ENCODE measurements at places on chromosomes 3 and 15.

DNA sequence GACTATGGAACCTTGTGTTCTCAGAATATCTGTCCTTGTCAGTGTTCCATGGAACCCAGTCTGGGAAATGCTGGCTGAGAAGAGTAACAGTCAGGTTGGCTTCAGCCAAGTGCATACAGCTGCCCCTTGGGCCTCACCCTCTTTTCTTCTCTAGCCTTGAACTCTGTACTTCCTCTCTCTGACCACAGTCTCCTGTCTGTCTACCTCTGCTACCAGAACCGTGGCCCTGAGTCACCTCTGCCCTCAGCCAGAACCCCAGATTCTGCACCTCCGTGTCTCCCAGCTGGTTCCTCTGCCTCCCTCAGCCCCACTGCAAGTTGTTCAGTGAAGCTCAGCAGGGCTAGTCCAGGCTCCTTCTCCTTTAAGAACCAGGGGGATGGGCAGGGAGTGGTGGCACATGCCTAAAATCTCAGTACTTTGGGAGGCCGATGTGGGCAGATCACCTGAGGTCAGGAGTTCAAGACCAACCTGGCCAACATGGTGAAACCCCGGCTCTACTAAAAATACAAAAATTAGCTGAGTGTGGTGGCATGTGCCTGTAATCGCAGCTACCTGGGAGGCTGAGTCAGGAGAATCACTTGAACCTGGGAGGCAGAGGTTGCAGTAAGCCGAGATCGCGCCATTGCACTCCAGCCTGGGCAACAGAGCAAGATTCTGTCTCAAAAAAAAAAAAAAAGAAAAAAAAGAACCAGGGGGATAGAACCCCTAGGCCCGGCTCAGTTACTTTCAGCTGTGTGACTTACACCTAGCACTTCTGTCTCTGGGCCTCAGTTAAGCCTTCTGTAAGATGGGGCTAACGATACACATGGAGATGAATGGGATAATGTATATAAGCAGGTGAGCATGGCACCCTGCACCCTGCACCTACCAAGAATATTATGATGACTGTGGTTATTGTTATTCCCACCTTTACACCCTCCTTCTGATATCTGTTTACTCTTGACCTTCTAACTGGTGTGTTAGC is 24.3 kb upstream of the TATDN2 start:
- no peak for DNase-seq

DNA sequence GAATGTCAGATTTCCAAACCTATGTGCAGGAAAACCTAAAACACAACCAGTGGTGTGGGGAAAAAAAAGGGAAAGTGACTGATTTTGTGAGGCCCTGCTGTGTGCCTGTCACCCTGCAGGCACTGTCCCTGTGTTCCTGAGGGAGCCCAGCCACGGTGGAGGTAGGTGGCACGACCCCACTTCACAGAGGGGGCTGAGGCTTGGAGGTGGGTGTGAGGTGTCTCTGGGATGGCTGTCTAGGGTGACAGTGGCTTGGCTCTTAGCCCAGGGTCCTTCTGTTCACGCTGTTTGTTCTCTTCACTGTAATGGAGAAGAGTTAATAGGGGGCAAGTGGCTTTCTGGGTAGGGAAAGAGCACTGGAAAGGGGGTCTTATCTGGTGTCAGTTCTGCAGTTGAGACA is 22.6 kb downstream of the RASGRF1 start:
- DNase-seq: no peak

DNA sequence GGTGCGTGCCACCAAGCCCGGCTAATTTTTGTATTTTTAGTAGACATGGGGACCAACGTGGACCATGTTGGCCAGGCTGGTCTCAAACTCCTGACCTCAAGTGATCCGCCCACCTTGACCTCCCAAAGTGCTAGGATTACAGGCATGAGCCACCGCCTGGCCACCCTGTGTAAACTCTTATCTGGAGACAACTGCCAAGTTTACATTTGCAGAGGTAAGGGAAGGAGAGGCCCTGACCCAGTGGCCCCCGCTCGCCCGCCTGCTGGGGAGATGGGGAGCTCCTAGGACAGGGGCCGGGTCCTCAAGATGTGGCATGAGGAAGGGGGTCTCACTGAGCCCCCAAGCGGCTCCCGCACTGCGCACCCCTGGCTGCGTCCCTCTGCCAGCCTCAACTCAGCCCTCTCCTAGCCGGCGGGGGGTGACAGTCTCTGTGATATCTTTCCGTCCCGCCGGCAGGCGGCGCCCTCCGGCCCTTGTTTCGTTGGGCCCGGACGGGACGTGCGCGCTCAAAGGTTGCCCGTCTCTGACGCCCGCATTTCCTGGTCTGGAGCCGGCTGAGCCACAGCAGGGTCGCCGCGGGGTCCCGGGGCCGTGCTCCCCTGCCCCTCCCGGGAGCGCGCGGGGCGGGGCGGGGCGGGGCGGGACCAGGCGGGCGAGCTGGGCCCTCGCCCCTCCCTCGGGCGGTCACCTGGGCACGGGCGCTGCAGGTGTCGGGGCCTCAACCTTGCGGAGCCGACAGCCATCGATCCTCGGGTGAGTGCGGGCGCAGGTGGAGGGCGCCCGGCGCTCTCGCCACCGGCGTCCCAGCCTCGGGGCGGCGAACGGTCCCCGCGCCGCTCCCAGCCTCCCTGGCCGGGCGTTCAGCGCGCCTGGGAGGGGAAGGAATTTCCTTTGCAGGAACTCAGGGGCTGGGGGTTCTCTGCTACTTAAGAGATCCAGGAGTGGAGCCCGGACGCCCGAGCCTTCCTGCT is at the start of gene GPR160:
TSS of gene GPR160 (plus strand) at position 533 of the 971 bp plus-strand sequence. CDS start 45,978 bp downstream, outside the sequence.
- DNase-seq: peak; percentile 88

GRCh38 chr15:37106490-37107001 is 6.2 kb upstream of the MEIS2 start:
- peak; percentile 71 for DNase-seq

DNA sequence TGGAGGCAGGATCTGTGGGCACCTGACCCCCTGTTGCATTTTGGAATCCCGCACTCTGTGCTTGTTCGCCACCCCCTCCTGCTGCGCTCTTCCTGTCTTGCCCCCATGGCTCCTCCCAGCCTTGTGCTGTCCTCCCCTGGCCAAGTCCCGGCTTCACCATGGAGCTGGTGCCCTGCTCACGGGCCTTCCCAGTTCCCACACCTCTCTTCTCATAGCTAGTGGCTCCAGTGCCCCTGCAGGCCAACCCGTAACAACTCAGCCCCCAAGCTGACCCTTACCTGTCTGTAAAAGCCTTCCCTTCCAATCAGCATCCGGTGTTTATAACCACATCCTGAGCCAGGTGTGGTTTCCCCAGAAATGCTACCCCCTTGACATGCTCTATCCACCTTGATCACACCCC is 407.7 kb upstream of the C2CD4B start:
- no peak for DNase-seq

- DNase-seq: no peak
Measured at GRCh38 chr15:96311256-96311955, 19.1 kb upstream of the NR2F2 start.

DNA sequence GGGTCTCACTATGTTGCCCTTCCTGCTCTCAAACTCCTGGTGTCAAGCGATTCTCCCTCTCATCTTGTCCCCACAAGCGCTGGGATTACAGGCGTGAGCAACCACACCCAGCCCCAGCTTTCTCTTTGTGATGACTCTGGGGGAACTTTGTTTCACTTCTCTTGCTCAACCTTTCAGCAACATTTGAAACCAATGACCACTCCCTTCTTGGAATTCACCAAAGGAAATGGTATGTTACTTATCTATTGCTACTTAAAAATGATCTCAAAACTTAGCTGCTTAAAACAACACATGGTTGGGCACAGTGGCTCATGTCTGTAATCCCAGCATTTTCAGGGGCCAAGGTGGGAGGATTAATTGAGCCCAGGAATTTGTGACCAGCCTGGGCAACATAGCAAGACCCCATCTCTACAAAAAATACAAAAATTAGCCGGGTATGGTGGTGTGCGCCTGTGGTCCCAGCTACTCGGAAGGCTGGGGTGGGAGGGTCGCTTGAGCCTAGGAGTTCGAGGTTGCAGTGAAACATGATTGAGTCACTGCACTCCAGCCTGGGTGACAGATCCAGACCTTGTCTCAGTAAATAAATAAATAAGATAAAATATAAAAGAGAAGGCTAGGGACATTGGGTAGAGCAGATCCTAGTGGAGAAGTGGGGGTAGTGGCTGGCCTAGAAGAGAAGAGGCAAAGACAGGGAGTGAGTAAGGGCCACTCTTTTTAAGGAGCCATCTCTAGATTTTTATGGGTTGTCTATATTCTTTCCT is 10.3 kb upstream of the COPG1 start:
- no peak for DNase-seq

- no peak for DNase-seq
Measured at GRCh38 chr3:45640091-45640507, 45.5 kb downstream of the LIMD1 start.

DNA sequence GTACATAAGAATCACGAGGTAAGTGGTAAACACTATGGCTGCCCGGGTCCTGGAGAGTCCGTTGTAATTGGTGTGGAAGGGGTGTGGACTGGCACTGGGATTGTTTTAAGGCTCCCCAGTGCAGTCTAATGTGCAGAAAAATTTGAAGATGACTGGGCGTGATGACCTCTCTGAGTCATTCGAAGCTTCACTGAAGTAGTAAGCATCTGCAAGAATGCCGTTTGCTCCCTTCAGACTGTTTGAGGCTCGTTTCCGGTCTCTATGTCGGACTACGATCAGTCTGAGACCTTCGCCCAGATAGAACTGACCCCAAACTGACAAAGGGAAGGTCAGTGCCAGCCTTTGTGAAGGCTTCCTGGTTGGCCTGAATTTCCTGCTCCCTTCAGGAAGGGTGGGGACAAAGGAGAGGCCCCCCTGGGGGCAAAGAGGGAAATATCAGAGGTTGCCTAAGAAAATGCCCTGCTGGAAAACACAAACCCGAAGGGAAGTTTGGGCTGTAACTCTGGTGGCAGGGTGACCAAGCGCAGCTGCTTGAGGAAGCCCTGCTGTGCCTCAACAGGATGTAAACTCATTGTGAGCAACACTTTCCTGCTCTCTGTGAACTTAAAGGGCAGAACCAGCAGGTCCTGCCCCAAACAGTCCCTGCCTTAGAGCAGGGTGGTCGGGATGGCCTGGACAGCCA is 34.6 kb downstream of the BTD start:
- DNase-seq: peak; percentile 53

GRCh38 chr3:167406876-167407492 is 26.9 kb upstream of the ZBBX start:
- peak; percentile 30 for DNase-seq

- no peak for DNase-seq
Measured at GRCh38 chr15:31930967-31931366, 99.3 kb upstream of the CHRNA7 start.

DNA sequence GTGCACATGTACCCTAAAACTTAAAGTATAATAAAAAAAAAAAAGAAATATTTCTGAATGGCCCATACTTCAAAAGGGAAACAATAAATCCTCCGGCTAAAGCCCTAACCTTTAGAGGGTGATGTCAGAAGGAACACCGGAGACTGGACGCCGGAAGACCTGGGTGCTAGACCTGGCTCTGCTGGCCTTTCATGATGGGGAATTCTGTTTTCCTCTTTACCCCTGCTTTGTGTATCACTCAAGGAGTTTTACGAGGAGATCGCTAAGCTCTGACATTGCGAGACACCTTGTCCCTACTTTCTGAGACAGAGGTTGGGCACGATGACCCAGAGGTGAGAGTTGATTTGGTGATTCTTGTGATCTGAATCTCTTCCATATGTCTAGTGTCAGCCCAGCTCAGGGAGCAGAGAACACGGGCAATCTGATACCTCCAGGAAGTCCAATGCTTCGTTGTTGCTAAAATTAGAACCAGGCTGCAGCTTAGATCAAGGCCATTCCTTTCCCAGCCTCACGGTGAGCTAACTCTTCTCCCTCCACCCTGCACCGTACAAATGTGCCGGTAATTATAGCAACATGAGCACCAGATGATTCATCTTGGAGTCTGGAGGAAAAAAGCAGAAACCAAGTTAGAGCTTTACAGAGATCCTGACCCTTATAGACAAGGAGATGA is 42.0 kb upstream of the CFAP161 start:
- no peak for DNase-seq

DNA sequence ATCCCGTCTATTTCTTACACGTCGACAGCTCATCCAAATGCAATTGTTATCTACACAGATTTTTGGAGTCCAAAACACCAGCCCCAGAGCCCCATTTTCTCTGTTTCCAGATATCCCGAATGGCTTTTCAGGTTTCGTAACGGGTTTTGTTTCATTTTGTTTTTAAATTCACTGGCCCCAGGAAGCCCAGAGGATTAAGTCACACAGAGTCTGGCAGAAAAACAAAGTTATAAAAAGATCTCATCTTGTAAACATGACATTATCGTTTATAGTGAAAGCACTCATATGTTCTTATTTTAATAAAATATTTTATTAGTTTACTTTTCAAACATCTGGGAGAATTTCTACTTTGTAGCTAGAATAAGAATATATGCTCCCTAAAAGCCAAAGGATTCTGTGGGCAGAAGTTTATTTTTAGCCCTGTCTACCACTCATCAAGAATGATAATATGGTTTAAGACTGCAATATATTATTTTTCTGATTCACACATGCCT is 149.3 kb upstream of the SLC2A2 start:
- DNase-seq: no peak

- DNase-seq: no peak
Measured at GRCh38 chr3:63655519-63655918, 3.0 kb downstream of the SNTN start.
